ENCODE measurements at places on chromosomes 12 and 14.

DNA sequence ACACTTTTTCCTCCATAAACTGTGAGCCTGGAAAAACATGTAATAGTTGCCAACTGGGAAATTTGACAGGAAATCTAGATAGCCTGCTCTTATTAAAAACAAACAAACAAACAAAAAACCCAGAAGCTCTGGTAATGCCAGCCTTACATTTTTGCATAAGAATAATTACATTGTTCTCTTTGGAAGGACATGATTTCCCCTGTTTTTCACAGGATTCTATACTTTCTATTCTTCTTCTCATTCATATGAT is 137.9 kb downstream of the AEBP2 start:
- no peak for DNase-seq

- DNase-seq = no peak
Measured at GRCh38 chr12:120922279-120922678, 18.1 kb upstream of the SPPL3 start.

- no peak for DNase-seq
Measured at GRCh38 chr12:2114071-2114470, 61.3 kb downstream of the CACNA1C start.

DNA sequence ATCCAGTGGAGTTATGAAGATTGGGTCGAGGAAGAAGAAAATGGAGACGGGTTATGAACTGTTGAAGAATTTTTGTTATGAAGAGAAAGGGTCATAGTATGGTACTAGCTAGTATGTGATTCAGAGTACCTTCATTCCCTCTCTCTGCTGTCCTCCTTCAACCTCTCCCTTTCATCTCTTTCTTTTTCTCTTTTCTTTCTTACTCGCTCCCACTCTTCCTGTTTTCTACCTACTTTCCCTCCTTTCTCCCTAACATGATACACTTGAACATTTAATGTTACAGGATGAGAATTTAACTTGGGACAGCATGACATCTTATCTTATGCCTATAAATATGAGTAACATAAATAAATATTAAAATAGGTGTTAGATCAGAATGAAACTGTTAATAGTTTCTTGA is 112.9 kb downstream of the CCDC91 start:
- no peak for DNase-seq

- no peak for DNase-seq
Measured at GRCh38 chr14:36438883-36439282, 81.1 kb downstream of the NKX2-1 start.

DNA sequence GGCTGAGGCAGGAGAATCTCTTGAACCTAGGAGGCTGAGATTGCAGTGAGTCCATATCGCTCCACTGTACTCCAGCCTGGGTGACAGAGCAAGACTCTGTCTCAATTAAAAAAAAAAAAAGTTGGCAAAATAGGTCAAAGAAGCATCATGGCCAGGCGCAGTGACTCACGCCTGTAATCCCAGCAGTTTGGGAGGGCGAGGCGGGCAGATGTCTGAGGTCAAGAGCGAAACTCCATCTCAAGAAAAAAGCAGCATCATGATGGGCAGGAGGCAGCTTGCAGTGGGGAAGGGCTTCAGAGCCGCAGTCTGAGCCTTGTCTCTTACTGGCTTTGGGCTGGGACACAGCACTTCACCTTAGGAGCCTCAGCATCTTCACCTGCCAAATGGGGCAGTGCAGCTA is 21.4 kb downstream of the TEAD4 start:
- no peak for DNase-seq

GRCh38 chr12:132593521-132593920 is 16.9 kb downstream of the LRCOL1 start:
- DNase-seq = no peak

DNA sequence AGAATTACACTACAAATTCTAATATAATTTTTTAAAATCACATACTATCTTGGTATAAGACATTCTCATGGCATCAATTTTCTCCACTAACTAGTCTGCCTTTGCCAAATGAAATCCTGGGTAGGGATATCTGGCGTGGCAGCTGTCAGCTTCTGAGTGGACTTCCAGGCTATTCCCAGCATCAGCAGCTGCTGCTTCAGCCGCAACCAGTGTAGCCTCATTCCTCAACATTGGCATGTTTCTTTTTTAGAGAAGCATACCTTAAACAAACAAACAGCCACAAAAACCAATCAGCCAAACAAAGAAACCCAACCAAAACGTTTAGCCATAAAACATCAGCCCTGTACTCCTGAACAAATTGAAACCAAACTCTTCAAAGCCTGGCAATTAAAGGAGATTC is 235.8 kb downstream of the SSPN start:
- no peak for DNase-seq

DNA sequence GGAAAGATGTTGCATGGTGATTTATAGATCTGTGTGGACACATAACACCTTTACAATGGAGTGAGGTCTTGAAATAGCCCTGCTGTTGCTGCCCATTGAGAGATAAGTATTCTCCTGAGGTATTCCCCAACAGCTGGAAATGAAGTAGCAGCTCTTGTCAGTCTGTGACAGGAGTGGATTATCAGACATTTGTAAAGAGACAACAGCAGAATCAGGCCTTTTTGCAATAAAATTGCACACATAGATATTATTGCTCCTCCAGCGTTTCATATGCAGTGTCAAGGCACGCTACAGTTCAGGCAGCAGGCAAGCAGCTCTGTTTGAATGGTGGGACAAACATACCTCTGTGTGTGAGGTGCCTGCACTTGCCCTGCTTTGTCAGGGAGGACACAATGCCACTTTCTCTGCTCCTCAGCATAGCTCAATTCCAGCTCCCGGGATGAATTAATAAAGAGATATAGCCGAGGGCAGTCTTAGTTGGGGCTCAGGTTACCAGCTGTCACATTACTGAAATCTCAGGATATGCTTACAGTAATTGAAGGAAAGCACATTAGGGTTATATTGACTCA is 49.4 kb downstream of the BICD1 start:
- no peak for DNase-seq

DNA sequence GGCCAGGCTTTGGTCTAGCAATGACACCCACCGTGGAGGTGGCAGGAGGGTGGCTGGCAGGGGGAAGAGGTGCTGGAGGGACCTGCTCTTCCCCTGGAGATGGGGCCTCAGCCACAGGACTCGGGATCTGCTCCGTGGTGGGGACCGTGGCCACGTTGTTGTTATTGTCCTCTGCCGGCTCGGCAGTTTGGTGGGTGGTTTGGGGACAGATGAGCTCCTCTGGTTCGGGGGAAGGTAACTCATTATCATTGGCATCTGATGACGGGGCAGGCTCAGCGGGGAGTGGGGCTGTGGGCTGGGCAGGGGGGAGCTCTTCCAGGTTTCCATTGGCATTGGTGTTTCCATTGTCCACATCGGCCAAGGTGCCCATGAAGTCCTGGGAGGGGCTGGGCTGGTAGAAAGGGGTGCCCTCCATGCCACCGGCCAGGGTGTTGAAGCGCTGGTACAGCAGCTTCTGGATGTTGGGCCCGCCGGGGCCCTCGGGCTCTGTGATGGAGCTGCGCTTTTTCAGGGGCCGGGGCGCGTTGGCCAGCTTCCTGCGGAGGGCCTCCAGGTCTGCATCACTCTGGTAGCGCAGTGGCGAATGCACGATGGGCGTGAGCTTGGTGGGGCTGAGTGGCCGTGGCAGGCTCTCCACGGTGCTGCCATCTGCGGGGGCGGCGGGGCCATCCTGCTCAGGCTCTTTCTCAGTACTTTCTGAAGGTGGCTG is 24.3 kb downstream of the ZFYVE21 start:
- no peak for DNase-seq

GRCh38 chr12:109165599-109165998 is 49.2 kb downstream of the ACACB start:
- no peak for DNase-seq

DNA sequence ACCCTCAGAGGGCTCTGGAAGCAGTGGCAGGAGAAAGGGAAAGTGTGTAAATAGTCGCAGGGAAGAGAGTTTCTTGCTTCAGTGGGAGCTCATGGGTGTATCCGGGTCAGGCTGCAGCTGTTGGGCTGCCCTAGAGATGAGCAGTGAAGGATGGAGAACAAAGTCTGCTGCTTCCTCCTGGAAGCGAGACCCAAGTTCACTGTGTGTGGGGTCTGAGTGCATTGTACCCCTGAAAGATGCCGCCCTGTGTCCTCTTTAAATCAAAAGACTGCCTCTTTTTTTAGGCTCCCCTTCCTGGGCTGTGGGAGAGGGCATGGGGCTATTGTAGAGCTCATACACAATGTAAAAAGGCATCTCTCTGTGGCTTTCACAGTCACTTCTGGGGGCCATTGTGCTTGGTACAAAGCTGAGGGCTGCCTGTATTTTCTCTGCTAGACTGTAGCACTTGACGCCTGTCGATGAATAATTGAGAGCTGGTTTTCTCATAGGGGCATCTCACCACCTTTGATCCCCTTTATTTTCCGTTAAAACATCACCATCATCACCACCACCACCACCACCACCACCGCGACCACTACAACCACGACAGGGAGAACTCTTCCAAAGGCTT is 16.7 kb downstream of the CHST11 start:
- DNase-seq = no peak

Measured in stimulated activated CD8-positive, alpha-beta memory T cell treated with anti-CD3 and anti-CD28 coated beads, Interleukin-2, amount 100 ng/mL, for 1 hour (primary cell).